ENCODE measurements at places on chromosomes 5 and 9.

- DNase-seq: no peak
These were observed 300.0 kb downstream of the ZSWIM6 start for GRCh38 chr5:61632064-61632463.

- DNase-seq: no peak
These were observed 98.7 kb upstream of the PALM2AKAP2 start for GRCh38 chr9:109681301-109681700.

GRCh38 chr5:99019812-99020697 lies 91.2 kb upstream of the CHD1 start:
- no peak for DNase-seq

GRCh38 chr5:135185481-135186065 lies 151.5 kb upstream of the PITX1 start:
- no peak for DNase-seq

GRCh38 chr5:152427721-152428120 lies 22.6 kb upstream of the NMUR2 start:
- no peak for DNase-seq

- DNase-seq: no peak
These were observed 12.8 kb upstream of the UNC5A start for GRCh38 chr5:176797456-176798050.

DNA sequence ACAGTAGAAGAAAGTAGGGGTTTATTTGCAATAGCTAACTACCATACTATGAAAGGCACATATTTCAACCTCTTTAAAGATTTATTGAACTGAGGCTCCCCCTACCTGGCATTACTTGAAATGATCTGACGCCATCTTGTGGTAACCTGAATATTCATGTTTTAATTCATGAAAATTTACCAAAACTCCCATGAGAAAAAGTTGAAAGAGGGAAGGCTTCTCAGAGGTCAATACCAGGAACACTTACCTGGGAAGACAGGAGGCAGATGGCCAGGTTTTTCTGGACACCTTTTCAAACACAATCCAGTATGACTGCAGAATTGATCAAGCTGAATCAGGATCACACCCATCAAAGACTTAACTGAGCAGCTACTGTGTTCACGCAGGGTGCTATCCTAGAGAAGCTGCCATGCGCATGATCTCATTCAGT lies 9.4 kb downstream of the PRELID2 start:
- no peak for DNase-seq

DNA sequence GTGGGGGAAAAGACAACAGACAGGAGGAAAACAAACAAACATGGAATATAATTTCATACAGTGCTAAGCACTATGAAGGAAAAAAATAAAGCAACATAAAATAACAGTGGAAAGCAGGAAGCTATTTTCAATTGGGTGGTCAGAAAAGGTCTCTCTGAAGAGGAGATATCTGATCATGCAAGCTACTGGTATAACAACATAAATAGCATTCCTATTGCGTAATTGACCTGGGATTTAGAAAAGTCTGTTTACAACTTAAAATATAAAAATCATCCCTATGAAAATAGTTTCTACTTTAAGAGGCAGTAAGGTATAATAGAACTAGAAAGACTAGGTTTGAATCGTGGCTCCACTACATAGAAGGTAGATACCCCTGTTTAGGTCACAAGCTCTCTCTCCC lies 61.4 kb downstream of the FBXW11 start:
- no peak for DNase-seq

DNA sequence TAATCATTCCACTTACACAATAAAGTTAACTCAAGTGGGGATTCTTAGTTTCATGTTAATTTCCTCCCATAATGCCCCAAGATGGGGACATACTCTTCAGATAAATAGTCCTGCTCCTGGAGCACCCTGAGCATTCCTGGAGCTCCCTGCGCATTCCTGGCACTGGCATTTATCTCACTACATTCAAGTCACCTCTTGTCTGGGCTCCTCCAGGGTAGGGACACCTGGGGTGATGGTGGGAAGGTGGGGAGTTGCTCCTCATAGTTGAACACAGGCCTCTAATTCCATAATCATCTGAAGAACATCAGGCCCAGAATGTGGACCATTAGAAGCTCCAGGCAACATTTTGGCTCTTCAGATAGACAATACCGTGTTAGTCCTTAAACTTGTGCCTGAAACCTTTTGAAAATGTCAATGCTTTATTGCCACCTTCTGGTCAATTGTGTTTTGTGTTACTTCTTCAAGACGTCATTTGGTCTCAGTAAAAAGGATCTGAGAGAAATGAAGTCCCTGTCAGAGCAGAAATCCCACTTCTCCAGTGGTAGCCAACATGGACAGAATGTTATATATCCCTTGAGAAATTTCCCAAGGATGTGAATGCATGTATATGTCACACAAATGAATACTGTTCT lies 14.2 kb upstream of the AGGF1 start:
- DNase-seq: peak; percentile 35

DNA sequence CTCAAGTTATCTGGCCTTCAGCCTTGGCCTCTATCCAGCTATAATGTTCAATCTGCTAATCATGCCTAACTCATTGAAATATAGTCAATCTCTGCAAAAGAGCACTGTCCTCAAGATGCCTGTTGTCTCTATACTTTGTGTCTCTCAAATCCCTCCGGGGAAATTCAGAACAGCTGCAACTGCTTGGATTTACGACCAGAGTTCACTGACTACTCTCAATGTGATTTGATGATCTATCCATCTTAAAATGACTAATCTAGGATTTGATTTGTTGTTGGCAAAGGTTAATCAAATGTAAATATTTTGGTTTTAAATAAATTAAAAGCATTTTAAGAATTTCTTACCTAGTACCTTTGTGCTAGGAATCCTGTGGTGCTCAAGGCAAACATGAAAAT lies 40.9 kb downstream of the SVEP1 start:
- peak; percentile 51 for DNase-seq

- DNase-seq: no peak
These were observed 89.8 kb upstream of the TUT7 start for GRCh38 chr9:86443992-86444391.

DNA sequence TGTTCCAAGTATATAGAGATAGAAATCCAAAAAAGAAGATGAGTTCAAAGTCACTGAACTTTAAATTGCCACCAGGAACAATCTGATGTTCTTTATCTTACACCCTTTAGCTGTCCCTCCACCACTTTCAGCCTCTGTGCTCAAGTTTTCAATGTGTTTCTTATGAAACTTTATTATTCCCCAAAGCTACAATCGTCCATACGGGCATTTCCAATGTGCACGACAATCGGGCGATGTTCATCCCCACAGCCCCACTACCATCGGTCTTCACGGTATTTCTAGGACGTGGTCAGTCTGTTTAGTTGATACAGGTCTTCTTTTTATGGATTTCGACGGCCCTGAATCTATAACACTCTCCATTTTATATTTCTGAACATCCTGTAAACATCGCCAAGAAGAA lies 238.7 kb upstream of the DAP start:
- no peak for DNase-seq

GRCh38 chr5:175700991-175701390 lies 43.1 kb downstream of the HRH2 start:
- DNase-seq: no peak

DNA sequence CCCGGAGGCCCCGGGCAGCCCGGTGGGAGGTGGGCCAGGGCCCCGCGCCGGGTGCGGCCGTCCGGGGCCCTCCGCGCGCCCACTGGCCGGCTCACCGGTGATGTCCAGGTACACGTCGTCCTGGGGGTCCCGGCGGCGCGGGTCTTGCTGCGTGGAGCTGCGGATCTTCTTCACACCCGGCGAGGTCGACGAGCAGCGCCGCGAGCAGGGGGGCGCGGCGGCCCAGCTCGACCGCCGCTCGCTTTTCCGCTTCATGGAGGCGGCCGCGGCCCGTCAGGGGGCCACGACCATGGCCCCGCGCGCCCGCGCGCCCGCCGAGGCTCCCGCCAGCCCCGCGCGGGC lies 548 bp downstream of the CDC14B start:
- no peak for DNase-seq

GRCh38 chr9:136835932-136836904 lies 6.1 kb upstream of the AJM1 start:
- DNase-seq: peak; percentile 29

- no peak for DNase-seq
These were observed 8.9 kb downstream of the MRPL22 start for GRCh38 chr5:154949781-154950180.

- DNase-seq: no peak
These were observed 237.6 kb upstream of the RGMB start for GRCh38 chr5:98535901-98536300.

GRCh38 chr5:33891788-33892619 lies at the start of gene ADAMTS12:
TSS of gene ADAMTS12 (minus strand) at chr5:33891990. CDS start at chr5:33891856, 134 bp downstream.
- peak; percentile 68 for DNase-seq

GRCh38 chr9:87148331-87149104 lies 201.2 kb upstream of the GAS1 start:
- DNase-seq: no peak

DNA sequence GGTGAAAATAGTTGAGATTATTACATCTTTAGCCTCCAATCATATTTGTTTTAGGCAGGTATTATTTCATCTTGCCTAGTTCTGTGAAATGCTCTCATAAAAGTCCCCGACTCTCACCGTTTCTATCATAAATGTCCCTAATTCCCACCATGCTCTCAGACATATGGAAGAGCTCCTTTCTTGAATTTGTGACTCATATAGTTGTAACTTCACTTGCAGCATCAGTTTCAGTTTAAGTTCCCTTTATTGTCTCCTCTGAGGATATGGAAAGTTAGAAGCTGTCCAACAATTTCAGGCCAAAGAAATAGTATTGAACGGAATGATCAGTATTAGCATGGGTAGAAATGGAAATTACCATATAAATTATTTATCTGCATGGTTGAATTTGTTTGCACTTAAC lies 187.5 kb upstream of the NR4A3 start:
- DNase-seq: no peak

DNA sequence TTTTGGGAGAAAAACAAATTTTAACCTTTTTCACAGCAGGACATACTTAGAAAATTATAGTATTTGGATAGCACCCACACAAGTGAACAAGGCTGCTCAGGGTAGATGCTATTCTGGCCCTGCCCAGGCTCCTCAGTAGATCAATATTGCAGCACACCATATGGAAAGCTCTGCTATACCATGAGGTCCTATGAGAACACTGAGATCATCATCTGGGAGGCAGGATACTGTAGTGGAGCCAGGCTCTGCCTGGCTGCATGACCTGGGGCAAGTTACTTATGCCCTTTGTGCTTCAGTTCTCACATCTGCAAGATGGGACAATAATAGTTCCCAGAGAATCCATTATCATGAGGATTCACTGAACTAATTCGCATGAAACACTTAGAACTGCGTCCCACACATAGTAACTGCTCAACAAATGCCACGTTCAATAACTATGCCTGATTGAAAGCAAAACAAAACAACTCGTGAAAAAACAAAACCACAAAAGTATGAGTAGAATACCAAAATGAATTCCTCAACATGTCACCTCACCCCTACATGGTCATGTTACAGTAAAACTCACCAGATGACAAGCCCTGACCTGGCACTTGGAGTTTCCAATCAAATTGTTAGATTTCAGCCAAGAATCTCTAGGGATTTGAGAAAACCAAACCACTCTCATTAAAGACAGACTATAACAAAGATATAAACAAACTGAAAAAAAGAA lies 31.9 kb downstream of the ARSB start:
- no peak for DNase-seq

GRCh38 chr5:180825768-180826525 lies 23.3 kb upstream of the MGAT1 start:
- DNase-seq: peak; percentile 68

GRCh38 chr5:119470851-119471451 lies 18.7 kb downstream of the HSD17B4 start:
- no peak for DNase-seq

- no peak for DNase-seq
These were observed 57.5 kb downstream of the SIL1 start for GRCh38 chr5:139140591-139141071.

- DNase-seq: no peak
These were observed 41.0 kb downstream of the KCNT1 start for GRCh38 chr9:135743021-135743420.

DNA sequence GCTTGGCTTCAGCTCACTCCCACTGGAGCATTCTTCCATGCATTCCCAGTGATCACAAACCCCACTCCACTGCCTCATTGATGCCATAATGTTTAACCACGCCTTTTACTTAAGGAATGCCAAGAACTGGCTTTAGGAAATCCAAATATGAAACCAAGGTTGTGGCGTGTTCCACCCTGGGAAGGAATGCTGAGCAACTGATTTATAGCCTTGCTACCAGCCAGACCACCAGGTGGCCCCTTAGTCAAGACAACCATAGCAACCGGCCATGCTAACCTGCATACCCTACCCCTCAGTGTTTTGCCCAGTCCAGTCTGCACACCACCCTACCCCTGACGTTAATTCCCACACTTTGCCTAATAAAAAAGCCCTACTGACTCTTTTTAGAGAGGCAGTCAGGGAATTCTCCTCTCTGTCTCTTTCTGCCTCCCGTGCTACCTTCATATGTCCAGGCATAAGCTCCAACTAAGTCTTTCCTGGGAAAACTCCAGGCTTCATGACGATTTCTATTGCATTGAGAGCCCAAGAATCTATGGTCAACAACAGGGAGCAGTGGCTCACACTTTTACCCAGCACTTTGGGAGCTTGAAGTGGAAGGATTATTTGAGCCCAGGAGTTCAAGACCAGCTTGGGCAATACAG lies 27.0 kb upstream of the PRRC2B start:
- peak; percentile 72 for DNase-seq

DNA sequence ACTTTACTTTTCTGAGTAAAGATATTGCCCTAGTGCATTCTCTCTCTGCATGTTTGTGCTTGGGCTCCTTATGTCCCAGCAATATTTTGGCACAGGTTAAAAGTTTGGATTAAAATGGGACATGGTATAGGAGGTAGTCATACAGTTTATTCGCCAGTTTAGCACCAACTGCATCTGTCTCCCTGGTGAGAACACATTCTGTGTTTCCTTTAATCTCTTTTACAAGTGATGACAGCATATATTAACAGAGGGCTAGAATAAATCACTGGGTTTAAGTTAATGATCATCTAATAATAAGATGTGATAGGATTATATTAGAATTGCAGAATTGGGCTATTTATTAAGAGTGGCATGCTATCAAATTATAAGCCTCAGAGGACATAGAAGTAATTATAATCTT lies 550.1 kb downstream of the LRRC70 start:
- no peak for DNase-seq

DNA sequence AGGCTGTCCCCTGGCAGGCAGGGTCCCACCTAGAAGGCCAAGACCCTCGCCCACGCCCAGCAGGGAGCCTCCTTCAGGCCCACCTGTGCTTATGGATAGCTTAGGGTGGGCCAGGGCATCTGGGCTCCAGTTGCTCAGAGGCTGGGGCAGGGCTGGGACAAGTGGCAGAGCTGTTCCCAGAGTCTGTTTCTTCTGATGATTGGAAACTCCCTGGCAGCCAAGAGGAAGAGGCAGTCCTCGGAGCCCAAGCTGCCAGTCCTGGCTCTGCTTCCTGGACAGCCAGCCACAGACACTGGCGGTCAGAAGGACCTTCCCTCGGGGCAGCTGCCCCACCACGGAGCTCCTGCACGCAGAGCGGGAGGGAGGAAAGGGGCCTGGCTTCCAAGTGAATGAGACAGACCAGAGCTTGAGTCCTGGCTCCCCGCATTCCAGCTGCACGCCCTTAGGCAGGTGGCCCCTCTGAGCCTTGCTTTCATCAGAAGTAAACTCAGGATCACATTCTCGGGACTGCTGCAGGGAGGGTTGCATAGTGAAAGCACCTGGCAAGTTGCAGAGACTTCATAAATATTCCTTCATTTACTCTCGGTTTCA lies 37.9 kb upstream of the GABRP start:
- DNase-seq: peak; percentile 98
